ENCODE measurements at places on chromosomes 3 and 15. TPM values are rescaled to one million over a fixed set of nuclear protein-coding genes. Genes with fewer than 3 reads are reported as not detected.

GRCh38 chr3:197168063-197168462 is 130.3 kb downstream of the DLG1 start:
- no peak for DNase-seq

- DNase-seq = no peak
Measured at GRCh38 chr3:85821130-85821756, 862.5 kb downstream of the CADM2 start.

- no peak for DNase-seq
Measured at GRCh38 chr3:89787485-89787884, 680.1 kb downstream of the EPHA3 start.

GRCh38 chr15:68284616-68285258 is 7.2 kb downstream of the FEM1B start:
- no peak for DNase-seq

DNA sequence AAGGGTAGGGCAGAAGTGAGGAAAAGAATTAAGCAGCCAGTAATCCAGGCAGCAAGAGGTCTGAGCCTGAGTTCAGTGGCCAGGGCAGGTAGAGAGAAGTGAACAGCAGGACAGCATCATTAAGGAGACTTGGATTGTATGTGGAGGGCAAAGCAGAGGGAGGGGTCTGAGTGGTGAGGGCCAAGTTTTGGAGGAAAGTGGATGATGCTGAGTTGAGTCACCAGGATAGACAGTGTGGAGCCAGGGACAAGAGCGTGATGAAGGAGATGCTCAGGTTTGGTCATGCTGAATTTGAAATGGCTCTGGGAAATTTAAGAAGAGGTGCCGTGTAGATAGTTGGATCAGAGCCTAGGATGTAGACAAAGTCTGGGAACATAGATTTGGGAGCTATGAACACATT is 93.1 kb downstream of the ARHGEF26 start:
- DNase-seq = no peak

DNA sequence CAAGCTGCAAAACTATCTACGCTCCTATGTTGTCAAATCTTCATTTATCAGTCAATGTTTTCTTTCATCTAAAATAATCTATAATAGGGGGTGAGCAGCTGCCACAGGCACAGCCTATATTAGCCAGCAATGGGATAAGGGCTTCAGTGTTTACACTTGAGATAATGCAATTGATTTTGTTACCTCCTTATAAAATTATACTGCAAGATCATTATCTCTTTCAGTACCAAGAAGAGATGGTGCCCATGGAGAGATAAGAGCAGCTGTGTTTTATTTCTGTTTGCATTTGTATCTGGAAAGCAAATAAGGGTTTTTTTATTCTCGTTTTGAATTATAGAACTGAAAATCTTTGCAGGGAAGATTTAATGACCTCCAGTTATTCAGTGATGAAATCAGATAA is 68.9 kb downstream of the PLD1 start:
- no peak for DNase-seq

GRCh38 chr3:141840737-141841544 is 35.5 kb upstream of the ATP1B3 start:
- DNase-seq = no peak

DNA sequence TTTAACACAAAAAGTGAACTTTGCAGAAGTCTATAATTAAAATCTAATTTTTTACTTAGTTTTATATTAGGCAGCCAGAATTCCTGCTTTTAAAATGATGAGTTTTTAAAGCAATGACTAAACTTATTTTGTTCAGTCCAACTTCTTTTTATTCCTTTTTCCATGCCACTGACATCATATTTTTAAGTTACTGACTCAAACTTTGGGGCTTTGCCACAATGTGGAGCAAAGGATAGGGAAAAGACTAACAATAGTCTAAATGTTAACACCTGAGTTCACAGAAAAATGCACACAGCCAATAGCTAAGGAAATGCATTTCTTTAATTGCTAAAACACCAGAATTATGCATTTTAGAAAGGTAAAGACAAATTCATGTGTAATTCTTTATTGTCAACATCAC is 647.6 kb upstream of the DPPA4 start:
- no peak for DNase-seq

GRCh38 chr3:124802702-124803101 is 72.5 kb downstream of the UMPS start:
- no peak for DNase-seq

Gene ARRDC4
- total RNA-seq = 0.94 TPM

GRCh38 chr3:94101860-94102259 is 39.0 kb downstream of the NSUN3 start:
- DNase-seq = no peak

- peak; percentile 54 for DNase-seq
Measured at GRCh38 chr15:55588070-55588814, at the start of gene PYGO1. Gene PYGO1, minus strand, starts transcription at chr15:55588345. Its CDS starts 462 bp downstream, at chr15:55587883.

Gene NOX5
- total RNA-seq = not detected

- no peak for DNase-seq
Measured at GRCh38 chr15:56475351-56475750, 10.4 kb upstream of the MNS1 start.

GRCh38 chr3:85567071-85567676 is 608.4 kb downstream of the CADM2 start:
- DNase-seq = no peak

GRCh38 chr3:16559653-16560365 is 45.4 kb downstream of the DAZL start:
- DNase-seq = no peak

DNA sequence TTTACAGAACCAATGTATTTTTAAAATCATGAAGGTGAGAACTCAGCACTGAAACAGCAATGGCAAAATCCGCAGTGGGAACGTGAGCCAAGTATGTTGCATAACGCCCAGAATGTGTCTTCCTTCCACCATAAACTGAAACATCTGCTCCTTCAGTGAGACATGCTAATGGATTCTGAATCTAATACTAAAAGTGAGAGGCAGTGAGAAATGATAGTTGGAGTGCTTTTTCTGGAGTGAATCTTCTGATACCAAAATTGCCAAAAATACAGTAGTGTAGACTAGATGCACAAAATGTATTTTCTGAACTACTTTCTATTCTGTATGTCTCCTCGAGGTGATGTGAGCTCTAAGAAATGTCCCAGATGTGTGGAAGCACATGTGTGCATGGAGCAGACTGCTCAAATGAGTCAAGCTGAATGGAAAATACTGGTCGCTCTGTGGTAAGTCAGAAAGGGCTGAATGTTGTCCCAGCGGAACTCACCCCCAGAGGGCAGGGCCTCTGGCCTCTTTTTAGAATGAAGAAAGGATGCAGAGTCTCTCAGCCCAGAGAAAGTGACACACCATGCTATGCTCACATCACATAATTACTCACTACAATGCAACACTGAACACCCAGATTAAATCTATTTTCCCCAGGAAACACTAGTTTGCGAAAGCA is 73.0 kb downstream of the ATP10A start:
- no peak for DNase-seq

GRCh38 chr3:171548917-171549316 is 88.7 kb upstream of the TNIK start:
- no peak for DNase-seq

Gene BHLHE40
- 225 TPM for total RNA-seq

Gene FBXO40
- total RNA-seq = not detected

Gene PRKCD
- total RNA-seq = 20.5 TPM

DNA sequence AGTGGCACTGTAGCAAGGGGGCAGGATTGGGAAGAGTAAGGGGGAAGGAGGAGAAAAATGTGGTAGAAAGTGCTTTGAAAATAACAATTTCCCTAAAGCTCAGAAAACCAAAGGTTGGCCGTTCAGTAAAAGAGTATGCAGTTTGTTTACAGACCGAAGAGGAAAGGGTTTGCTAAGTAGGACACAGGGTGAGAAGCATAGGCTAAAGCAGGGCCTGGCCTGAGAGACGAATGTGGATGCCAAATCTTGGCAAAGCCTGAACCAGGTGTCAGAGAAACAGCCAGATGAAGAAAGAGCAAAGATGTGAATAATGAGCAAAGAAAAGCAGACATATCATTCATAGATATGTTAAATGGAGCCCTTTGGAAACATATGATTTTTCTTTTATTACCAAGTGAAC is 17.1 kb downstream of the NEK10 start:
- no peak for DNase-seq

DNA sequence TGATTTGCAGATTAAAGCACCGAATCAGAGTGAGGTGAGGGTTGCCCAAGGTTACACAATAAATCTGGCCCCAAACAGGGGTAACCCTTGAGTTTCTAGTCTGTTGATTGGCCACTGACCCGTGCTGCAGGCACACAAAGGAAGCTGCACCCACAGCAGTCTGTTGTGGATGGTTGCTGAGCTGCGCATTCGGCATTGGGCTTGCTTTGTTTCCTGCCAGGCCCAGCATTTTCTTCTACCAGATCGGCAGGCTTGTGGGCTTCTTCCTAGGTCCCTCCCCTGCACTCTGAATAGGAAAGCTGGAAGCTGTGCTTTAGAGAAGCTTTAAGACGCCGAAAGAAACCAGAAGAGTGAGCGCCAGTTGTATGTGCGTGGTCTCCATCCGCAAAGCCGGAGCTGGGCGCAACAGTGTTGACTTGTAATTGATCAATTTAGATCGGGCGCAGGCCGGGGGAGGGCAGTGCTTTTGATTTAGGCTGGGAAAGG is 12.1 kb downstream of the B3GNT5 start:
- no peak for DNase-seq

Gene C3orf80
- total RNA-seq = not detected

DNA sequence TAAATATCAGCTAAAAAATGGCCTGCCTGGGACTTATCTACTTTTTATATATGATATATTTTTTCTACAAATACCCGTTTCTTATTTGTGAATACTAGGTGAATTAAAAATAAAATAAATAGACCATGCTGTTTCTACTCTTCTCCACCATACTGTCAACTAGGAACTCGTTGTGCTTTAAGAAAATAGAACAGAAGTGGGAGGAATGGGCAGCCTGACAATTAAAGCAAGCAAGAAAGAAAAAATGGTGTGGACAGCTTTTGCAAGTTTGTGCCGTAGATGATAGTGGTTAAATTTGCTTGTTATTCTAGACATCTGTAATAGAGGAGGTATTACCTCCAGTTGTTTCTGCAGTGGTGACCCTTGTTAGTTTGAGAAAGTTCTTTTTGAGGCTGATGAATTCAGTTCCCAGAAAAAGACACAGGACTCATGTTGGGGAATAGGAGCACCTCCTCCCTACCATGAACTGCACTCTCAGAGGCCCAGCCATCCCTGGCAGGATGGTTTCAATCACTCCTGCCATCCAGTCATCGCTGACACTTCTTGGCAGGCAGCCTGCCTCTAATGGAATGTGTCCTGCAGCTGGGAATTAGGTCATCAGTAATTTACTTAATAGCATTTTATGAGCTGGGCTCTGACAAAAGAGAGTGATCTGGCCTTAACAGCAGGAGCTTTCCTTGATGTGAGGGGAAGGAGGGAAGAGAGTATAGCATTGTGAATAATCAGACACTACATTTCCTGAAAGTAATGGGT is 105.0 kb upstream of the GAP43 start:
- no peak for DNase-seq

Gene SEMA3F
- 0.09 TPM for total RNA-seq

Gene OR5K2
- total RNA-seq = not detected
